Right ventricle myocardium inferior (tissue), 1 donor: ENCODE measurements at places on chromosomes 1 and 21.
A peak's percentile ranks its signal among the peaks of the same experiment; 100 is the strongest.

- DNase-seq = peak; percentile 43
Observed at GRCh38 chr1:11701551-11701961, 10.0 kb downstream of the DRAXIN start.

GRCh38 chr1:117341123-117341522, 26.1 kb upstream of the MAN1A2 start:
- no peak for DNase-seq

GRCh38 chr1:101595881-101596374, 359.1 kb downstream of the S1PR1 start:
- DNase-seq = no peak

- DNase-seq = peak; percentile 40
Observed at GRCh38 chr1:2948751-2949680, 72.3 kb upstream of the ACTRT2 start.

DNA sequence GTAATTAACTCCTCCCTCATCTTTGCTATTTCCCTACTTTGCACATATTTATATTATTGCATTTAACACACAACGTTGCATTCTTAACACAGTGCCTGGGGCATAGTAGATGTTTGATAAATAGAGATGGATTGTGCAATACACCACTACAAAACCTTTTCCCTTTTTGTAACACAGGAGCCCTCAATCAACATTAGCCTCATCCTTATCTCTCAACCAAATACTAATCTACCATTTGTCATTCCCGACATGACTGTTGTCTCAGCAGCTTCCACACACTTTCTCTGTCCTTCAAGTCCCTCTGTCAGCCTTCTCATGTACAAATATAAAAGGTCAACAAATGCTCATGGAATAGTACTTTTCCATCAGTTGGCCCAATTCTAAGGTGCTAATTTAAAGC, 78.9 kb upstream of the KCNK2 start:
- no peak for DNase-seq

GRCh38 chr1:232443372-232443771, 186.6 kb downstream of the SIPA1L2 start:
- DNase-seq = no peak

DNA sequence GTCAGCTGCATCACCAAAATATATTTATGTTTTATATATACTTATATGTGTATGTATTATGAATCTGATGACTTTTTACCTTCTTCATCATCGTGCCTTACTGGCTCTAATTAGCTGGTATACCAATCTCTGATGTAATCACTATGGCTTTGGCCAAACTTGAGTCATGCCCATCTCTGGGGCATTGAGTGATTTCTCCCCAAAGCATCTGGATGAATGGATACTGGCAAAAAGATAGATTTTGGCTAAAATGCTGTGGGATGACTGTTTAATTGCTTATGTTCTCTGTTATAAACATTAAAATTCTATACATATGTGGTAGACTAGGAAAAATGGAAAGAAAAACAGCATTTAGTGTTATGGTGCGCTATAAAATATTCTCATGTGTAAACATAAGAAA, 19.6 kb downstream of the CDKN2C start:
- DNase-seq = no peak

- DNase-seq = no peak
Observed at GRCh38 chr1:199287647-199288046, 648.8 kb downstream of the PTPRC start.

- DNase-seq = no peak
Observed at GRCh38 chr1:1043411-1043810, 23.5 kb downstream of the AGRN start.

DNA sequence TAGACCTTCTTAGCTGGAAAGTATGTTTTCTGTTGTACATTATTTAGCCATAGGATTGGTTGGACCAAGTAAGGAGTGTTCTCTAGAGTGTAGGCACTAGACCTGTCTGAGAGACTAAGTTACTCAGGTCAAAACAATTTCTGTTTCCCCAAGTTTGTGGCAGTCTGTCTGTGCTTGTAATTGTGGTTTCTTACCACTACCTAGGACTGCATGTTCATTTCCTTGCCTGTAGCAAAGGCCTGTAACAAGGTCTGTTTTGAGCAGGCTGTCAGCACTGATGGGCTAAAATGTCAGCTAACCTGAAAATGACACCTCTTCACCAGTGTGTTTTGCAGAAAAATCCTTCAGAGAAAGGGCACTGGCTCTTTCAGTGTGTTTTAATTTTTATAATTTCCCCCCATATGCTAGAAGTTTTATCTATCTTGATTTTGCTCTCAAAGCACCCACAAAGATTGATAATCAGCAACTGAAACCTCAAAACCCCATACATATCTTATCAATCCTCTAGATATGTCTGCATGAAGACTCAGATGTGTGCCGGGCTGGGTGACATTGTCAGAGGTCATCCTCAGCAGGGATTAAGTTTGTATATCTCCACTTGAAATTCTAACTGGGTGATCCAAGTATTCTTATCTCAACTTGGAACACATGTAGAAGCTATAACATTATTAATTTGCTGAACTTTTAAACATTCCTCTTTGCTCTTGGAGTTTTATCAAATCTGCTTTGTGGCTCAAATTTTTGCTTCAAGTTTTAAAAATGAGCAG, 50.7 kb upstream of the ST6GALNAC3 start:
- no peak for DNase-seq

DNA sequence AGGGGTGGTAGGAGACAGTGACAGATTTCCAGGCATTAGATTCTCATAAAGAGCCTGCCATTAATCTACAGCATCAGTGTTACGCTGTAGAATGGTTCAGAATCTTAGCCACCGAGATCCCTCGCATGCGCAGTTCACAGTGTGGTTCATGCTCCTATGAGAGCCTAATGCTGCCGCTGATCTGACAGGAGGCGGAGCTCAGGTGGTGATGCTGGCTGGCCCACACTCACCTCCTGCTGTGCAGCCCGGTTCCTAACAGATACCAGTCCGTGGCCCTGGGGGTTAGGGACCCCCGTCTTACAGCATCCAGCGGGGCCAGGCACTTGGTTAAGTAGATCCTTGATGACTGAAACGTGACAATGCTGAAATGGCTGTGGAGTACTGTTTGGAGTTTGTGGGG, 163.6 kb upstream of the C1orf21 start:
- peak; percentile 64 for DNase-seq

DNA sequence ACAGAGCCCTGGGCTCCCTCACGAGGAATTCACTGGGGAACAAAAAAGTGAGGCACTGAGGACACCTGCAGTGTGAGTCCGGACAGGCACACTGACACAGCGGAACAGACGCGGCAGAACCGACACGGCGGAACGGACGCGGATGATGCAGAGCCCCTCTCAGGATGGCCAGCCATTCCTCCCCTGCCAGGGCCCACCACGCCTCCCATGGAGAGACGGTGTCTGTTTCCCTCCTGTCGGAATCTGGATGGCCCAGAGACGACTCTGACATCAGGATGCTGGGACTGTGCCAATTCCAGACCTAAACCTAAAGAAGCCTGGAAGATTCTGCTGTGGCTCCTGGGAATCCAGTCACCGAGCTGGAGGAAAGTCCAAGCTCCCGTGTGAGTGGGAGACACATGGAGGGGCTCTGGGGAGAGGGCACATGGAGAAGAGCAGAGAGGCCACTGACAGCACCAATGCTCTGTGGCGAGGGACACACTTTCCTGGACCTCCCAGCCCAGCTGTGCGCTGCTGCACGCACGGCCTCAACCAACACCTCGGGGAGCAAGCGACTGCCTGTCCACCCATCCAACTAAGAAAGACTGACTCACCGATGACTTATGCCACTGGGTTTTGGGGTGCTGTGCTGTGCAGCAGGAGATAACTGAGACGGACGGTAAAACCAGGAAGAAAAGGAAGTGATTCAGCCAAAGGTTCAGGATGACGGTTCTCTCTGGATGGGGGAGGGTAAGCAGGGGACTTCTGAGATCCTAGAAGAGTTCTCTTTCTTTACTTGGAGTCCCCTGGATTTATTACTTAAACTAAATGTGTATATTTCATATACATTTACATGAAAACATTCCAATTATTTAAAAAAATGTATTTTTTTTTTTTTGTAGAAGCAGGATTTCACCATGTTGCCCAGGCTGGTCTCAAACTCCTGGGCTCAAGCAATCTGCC, 23.3 kb downstream of the ZBTB17 start:
- no peak for DNase-seq

DNA sequence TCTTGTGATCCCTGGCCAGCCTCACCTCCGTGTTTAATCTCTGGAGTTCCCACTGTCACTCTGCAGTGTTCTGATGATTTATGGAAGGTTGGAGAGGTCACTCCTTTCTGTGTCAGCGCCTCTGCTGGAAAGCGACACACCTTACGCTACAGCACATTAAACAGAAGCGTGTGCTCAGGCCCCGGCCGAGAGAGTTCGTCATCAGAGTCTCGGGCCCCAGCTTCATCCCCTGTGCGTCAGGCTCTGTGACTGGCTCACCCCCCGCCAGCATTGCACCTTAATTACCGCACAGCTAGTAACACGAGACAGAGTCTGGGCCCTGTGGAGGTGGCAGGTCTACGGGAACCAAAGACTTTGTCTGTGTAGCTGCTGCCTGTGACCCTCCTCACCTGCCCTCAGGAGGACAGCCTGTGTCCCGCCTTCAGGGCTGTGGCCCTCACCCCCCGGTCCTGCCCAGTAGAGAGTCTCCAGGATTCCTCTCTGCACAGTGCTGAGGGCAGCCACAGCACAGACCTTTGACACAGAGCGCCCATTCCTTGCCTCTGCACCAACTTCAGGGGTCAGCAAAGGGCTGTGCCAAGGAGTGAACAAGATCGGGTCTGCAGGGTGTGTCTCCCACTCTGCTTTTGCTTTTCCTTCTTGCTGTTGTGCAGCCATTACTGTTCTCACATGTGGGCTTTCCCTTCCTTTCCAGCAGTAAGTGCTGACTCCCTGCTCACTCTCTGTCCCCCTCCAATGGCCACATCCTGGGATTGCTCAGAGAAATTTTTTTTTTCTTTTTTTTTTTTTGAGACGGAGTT, 157.6 kb downstream of the PGBD5 start:
- peak; percentile 55 for DNase-seq
